ENCODE measurements at places on chromosomes 2 and 18.

GRCh38 chr2:47008381-47009252, 93.0 kb upstream of the MCFD2 start:
- DNase-seq, result no peak

- no peak for DNase-seq
These were observed 346.9 kb downstream of the IRS1 start for GRCh38 chr2:226452768-226453167.

- no peak for DNase-seq
These were observed 27.0 kb downstream of the SKA1 start for GRCh38 chr18:50401888-50402287.

DNA sequence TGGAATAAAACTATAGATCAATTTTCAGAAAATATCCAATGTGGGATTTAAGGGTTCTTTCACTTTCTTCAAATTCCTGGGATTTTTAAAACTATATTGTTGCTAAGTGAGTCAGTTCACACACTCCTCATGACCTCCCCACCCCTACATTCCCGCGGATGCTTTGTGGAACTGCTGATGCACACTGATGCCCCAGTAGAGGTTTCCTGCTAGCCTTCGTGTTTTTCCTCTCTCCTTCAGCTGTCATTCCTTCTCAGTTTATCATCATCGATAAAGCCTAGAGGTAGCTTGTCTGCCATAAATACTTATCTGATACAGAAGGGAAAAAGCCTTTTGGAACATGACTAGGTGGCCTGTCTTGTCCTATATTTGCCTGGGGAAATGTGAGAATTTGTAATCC, 67.4 kb upstream of the GALNT5 start:
- DNase-seq, result no peak

DNA sequence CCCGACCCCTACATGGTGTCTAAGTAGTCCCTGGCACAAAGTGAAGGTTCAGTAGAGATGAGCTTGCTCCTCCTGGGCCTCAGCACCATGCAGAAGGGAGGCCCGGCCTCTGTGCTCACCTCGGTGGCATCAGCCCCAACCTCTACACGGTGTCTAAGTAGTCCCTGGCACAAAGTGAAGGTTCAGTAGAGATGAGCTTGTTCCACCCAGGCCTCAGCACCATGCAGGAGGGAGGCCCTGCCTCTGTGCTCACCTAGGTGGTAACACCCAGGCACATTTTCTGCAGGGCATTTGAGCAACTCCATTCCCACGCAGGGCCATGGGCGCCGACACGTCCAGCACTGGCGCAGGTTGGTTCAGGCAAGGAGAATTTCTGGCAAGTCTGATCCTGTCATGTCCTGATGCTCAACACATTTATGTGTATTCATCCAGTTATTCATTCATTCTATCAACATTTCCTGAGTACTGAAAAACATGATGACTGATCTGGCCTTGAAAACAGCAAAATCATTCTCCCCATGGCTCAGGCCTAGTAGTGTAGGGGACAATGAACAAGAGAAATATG, 408.2 kb upstream of the MYT1L start:
- no peak for DNase-seq

DNA sequence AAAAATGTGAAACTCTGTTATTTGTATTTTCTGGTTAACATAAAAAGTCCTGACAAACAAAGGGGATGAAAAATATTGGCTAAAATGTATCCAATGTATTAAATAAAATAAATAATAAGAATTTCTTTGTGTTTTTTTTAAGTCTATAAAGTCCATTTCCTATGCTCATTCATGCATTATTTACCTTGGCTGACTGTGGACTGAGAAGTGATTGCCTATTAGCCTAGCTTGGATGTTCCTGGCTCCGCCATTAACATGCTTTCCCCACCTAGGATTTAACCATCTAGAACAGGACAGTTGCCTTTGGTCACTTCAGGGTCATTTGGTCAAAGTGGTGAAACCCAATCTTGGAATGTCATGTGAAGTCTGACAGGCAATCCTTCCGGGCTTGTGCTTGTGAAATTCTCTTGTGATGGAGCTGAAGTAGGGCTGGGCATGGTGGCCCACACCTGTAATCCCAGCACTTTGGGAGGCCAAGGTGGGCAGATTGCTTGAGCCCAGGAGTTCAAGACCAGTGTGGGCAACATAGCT, 60.4 kb upstream of the TANC1 start:
- DNase-seq, result no peak

Measured in effector memory CD8-positive, alpha-beta T cell (primary cell).